ENCODE measurements at places on chromosomes 7 and 10.
A peak's percentile ranks its signal among the peaks of the same experiment; 100 is the strongest.

DNA sequence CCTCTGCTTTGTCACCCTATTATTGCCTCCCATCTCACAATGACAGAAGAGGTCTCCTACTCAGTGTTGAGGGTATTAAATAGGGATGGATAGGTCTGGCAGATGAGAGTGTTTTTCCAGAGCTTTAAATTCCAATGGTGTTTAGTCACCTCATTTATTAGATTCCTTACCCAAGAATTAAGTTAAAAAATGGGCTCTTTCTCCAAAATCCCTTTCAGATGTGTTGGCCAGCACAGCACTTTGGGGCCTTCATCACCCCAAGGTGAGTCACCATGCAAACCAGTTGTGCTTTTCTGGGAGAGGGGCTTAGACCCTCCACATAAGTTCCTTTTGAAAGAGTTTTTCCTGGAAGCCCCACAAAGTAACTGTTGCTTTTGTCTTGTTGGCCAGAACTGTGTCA, 78.4 kb downstream of the CYP26A1 start:
- peak; percentile 89 for DNase-seq

DNA sequence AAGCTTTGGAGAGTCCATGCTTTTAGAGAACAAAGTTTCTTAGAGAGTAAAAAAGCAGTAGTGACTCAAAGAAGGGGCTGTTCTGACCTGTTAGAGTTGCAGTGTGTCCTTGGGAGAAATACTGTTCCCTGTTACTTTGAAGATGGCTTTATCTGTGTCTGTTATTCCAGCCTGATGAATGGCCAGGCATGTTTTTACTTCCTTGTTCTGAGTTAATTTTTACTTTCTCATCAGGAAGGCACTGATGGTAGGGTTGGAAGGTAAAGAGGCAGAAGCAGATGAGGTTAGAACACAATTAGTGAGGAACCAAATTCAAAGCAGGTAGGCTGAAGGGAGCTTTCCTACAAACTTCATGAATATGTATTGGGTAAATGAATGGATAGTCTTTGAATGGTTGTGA, 138.5 kb upstream of the PRKCQ start:
- no peak for DNase-seq

- no peak for DNase-seq
Observed at GRCh38 chr10:128868481-128868880, 598.6 kb upstream of the MGMT start.

DNA sequence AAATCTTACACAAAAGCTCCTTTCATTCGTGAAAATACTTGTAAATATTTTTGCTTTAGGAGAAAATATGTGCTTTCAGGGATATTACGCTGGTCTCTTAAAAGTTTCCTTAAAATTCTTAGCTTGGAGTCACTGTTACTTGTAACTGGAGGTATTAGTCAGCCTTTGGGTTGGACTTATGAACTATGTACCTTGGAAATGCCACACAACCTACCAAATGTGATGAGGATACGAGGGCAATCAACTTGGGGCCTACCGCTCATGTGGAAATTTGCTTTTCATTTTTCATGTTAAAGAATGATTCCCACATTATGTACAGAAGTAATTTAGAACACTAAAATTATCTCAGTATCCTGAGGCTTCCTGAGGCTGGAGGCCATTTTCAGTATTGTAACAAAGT, 23.1 kb downstream of the SPAM1 start:
- DNase-seq = no peak

DNA sequence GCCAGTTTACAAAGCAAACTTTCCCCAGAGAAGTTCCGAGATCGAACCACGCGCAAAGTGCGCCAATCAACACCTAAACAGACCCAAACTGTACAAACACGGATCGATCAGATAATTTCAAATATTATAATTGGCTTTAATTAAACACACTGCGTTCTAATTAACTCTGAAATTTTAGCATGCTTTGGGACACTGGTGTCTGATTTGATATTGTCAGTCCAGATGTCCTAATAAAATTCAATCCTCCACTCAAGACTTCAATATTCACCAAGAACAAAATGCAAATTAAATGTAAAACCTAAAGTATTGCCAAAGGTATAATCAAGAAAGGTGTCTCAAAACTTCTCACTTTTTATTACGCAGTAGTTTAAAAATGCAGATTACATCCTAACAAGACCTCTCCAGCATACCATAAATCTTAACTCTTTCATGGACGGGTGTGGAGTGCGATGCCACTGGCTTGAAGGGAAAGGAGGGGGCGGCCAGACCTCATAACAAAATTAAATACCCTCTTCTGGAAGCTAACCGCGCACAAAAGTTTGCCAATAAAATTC, 5.9 kb upstream of the EBF3 start:
- no peak for DNase-seq

DNA sequence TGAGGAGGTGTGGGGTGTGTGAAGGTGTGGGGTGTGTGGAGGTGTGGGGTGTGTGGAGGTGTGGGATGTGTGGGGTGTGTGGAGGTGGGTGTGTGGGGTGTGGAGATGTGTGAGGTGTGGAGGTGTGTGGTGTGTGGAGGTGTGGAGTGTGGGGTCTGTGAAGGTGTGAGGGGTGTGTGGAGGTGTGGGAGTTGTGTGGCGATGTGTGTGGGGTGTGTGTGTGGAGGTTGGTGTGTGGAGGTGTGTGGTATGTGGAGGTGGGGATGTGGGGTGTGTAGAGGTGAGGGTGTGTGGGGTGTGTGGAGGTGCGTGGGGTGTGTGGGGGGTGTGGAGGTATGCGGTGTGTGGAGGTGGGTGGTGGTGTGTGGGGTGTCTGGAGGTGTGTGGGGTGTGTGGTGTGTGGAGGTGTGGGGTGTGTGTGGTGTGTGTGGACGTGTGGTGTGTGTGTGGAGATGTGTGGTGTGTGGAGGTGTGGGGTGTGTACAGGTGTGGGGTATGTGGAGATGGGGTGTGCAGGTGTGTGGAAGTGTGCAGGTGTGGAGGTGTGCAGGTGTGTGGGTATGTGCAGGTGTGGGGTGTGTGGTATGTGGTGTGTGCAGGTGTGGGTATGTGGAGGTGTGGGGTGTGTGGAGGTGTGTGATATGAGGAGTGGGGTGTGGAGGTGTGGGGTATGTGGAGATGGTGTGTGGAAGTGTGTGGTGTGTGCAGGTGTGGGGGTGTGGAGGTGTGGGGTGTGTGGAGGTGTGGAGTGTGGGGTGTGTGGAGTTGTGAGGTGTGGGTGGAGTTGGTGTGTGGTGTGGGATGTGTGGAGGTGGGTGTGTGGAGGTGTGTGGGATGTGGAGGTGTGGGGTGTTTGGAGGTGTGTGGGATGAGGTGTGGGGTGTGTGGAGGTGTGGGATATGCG, 34.5 kb downstream of the SPDYE17 start:
- DNase-seq = no peak

DNA sequence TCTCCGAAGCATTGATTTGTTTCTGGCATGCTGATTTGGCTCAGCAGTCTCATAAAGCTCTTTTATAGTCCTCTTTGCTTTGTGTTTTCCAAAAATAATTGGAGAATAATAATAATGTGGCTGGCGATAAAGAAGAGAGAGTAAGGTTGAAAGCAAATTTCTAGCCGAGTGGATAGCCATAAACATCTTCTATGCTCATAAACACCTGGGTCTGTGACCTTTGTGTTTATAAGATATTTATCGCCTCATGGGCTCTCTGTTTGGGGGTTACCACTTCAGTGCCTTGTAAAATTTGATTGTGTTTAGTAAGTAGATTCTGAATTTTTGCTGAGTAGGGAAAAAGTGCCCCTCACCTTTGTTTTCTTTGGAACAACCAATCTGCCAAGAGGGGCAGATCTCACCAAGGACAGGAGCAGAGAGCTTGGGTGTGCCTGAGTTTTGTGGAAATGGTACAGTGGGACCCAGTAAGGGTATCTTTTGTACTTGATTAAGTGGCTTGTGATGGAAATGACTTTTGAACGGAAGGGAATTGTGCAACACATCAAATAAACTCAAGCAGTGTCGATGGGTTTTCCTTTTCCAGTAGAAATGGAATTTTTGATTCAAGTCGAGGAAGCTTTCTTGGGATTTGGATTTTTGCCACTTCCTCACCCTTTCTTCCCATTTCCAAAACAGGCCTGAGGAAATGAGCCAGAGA, 220.5 kb downstream of the AUTS2 start:
- DNase-seq = no peak

DNA sequence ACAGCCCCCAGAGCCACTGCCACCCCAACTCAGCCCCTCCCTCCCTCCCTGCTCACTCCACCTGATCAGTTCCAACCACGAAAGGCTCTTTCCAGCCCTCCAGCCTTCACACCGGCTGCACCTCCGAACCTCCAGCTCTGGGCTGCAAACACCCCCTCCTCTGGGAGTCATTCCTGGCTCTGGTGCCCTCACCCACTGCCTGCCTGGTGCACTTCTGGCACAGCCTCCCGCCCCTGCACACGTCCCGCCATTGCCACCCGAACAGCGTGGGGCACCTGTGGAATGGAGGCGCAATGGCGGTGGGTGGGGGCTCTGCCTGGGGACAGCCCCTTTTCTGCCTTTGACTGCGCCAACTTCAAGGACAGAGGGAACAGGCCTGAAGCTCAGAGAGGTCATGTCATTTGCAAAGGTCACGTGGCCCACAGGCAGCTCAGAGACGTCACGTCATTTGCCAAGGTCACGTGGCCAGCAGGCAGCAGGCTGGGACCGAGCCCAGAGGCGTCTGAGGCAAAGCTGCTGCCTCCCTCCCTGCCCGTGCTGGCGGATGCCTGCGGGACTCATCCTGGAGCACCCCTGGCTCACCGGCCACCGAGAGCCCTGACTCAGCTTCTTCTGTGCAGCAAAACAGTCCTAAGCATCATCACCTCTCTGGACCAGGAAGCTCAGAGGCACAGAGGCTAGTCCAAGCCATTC, 76.0 kb upstream of the DNAAF5 start:
- no peak for DNase-seq

- peak; percentile 31 for DNase-seq
Observed at GRCh38 chr10:69332278-69333010, 54.1 kb downstream of the HK1 start.

- no peak for DNase-seq
Observed at GRCh38 chr10:73086816-73087215, 9.8 kb downstream of the P4HA1 start.

- DNase-seq = no peak
Observed at GRCh38 chr10:100736144-100736808, 9.1 kb upstream of the PAX2 start.

GRCh38 chr7:157952841-157953645, 616.2 kb downstream of the DNAJB6 start:
- no peak for DNase-seq

DNA sequence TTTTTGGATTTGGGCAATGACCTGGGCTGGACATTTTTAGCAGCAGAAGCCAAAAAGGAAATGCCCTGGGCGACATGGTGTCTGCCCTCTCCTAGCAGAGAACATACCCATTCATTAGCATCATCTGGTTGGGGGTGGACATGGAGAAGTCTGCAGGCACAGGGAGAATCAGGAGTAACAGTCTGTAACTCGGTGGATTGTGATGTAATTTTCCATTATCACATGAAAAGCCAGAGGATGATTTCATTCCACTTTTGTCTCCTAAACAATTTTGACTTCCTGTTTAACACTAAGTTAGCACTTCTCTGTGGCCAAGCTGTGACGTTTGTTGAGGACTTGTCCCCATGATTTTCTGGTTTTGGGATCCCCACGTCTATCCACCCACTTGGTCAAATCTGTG, 153.8 kb upstream of the HABP2 start:
- DNase-seq = no peak

- no peak for DNase-seq
Observed at GRCh38 chr10:3397231-3397630, 224.6 kb upstream of the PITRM1 start.

GRCh38 chr10:23478570-23478969, 39.7 kb downstream of the OTUD1 start:
- peak; percentile 6 for DNase-seq

GRCh38 chr10:33927347-33927746, 592.9 kb upstream of the NRP1 start:
- DNase-seq = peak; percentile 48

DNA sequence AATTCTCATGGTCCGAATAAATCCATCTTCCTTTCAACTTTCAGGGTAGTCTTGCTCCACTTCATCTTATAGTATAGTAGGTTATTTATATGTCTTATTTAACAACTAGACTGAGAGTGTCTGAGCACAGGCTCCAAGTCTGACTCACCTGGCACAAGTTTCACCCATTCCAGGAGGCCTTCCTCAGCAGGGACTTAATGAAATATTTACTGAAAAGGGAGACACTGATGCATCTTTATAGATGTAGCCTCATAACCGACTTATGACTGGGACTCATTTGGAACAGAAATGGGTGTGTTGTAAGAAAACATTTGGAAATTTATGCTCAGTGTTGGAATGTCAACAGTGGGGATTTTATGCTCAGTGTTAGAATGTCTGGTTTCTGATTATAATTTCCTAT, 59.9 kb downstream of the CH25H start:
- peak; percentile 45 for DNase-seq

GRCh38 chr10:28883741-28884423, 206.6 kb downstream of the BAMBI start:
- no peak for DNase-seq

DNA sequence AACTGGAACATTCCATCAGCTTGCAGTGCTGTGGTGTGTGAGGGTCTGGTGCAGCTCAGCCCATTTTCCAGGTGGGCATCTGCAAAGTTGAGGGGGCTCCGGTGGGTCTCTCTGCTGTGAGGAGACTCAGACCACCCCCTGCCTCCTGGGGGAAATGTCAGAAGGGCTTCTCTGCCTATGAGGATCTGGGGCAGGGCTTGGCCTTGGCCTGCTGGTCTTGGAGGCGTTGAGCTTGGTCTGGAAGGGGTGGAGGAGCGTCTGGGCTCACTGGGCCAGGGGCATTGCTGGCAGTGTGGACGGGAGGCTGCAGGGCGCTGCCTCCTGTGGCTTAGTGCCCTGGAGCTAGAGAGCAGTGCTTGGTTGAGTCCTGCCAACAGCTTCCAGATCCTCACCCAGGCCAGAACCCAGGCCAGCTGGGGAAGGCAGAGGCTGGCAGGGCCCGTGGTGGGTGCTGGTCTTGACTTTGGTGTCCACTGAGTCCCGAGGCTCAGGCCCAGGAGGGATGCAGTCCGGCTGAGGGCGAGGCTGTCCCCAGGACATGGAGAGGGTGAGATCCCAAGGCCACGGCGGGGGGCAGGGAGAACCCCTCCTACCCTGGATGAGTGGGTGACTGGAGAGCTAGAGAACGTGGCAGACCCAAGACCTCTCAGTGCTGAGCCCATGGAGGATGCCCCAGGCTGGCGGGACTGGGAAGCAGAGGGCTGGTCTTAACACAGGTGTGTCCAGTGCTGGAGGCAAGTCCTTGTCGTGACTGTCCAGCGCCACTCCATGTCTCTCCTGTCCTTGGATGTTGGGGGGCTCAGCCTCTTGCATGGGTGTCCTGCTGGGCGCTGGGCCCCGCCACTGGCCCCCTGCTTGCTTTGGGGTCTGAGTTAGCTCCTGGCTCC, 2.8 kb downstream of the SPRN start:
- DNase-seq = no peak
